ENCODE measurements at places on chromosomes 16 and 17. TPM values are rescaled to one million over a fixed set of nuclear protein-coding genes. Genes with fewer than 3 reads are reported as not detected.

DNA sequence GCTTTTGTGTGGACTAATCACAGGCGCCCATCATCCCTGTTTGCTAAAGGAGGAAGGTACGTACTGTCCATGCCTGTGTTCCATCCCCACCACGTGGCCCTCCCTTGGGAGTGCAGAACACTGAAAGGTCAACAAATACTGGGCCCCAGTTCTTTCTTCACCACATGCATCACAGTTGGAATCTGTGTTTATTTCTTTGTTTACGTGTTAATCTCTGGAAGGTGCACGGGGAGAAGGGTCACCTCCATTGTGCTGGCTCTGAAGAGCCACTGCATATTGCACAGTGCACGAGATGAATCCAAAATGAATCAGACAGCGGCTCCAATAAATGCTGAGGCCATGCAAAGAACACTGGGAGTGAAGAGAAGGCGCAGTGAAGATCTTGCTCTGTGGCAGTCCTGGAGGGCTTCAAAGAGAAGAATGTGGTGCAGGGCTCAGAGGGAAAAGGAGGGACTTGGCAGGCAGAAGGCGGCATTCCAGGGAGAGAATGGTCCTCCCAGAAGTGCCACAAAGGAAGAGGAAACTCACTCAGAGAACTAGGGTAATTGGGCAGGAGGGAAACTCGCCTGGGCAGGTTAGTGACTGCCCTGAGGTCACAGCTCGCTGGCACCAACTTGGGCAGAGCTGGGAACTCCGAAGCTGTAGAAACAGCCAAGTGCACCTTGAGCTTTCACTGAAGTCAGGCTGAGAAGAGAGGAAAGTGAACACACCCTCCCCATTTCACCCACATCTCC is 3.7 kb downstream of the RPH3AL start:
- H3K4me1 ChIP-seq = no peaks in the 10 kb centered on the region
- DNase-seq = no peak
- H3K27me3 ChIP-seq = no peaks in the 10 kb centered on the region
- H3K4me3 ChIP-seq = no peak overlapping the region
- no peaks in the 10 kb centered on the region for H3K36me3 ChIP-seq
- no peak overlapping the region for H3K27ac ChIP-seq

GRCh38 chr16:10981697-10982216 is 37.4 kb downstream of the CLEC16A start:
- DNase-seq = peak; percentile 73
- H3K4me3 ChIP-seq = no peak overlapping the region
- no peak overlapping the region for H3K27ac ChIP-seq
- no peaks in the 10 kb centered on the region for H3K27me3 ChIP-seq

- no peak overlapping the region for H3K27ac ChIP-seq
- H3K4me1 ChIP-seq = no peaks in the 10 kb centered on the region
- H3K36me3 ChIP-seq = no peaks in the 10 kb centered on the region
- H3K4me3 ChIP-seq = no peak overlapping the region
Measured at GRCh38 chr17:9931144-9931741, 26.2 kb upstream of the RCVRN start.

G6PC1 gene
- total RNA-seq = not detected
